ENCODE measurements at places on chromosomes 13 and 19.
A peak's percentile ranks its signal among the peaks of the same experiment; 100 is the strongest.

DNA sequence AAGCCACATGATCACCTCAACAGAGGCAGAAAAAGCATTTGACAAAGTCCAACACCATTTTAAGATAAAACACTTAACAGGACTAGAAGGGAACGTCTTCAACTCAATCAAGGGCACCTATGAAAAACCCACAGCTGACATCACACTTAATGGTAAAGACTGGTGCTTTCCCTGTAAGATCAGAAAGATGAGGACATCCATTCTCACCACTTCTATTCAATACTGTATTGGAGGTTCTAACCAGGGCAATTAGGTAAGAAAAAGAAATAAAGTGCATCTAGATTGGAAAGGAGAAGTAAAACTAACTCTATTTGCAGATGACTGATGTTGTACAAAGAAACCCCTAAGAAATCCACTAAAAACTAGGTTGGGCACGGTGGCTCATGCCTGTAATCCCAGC, 11.2 kb upstream of the AKAP8 start:
- no peak for DNase-seq

DNA sequence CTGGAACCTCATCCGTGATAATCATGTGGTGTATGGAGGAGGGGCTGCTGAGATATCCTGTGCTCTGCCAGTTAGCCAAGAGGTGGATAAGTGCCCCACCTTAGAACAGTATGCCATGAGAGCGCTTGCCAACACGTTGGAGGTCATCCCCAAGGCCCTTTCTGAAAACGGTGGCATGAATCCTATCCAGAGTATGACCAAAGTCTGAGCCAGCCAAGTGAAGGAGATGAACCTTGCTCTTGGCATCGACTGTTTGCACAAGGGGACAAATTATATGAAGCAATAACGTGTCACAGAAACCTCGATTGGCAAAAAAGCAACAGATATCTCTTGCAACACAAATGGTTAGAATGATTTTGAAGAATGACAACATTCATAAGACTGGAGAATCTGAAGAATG, 251.2 kb upstream of the OBI1 start:
- DNase-seq = no peak

- no peak for DNase-seq
These were observed 11.5 kb downstream of the CEACAM1 start for GRCh38 chr19:42516771-42517170.

DNA sequence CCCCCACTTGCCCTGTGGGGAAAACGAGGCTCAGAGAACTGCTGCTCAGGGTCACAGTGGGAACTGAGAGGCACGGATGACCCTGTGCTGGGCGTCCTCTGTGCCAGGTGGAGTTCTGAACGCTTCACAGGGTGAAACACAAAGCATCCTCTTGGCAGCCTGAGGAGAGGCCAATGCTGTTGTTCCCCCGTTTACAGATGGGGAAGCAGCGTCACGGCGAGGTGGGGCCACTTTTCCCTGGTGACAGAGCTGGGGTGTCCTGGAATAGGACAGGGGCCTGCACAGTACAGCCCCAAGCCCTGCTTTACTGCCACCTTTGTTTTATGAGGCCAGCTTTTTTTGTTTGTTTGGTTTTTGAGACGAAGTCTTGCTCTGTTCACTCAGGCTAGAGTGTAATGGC, 22.1 kb downstream of the DHX34 start:
- no peak for DNase-seq

DNA sequence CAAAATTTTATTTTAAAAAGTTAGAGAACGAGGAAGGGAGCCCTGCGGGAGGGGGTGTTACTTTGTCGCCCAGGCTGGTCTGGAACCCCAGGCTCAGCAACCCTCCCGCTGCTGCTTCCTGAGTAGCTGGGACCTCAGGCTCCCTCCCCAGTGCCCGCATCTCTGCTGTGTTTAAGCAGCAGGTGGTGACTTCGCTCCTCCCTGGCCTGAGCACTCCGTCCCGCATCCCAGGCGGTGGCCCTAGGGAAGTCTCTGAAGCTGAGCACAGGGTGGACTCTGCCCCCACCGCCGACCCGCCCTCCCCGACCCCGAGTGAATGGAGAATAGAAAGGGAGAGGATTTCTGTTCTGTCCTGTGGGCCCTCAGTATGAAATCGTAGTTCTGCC, 30.5 kb downstream of the ZNF701 start:
- no peak for DNase-seq

- no peak for DNase-seq
These were observed 55.7 kb downstream of the MAP4K1 start for GRCh38 chr19:38562096-38562495.

DNA sequence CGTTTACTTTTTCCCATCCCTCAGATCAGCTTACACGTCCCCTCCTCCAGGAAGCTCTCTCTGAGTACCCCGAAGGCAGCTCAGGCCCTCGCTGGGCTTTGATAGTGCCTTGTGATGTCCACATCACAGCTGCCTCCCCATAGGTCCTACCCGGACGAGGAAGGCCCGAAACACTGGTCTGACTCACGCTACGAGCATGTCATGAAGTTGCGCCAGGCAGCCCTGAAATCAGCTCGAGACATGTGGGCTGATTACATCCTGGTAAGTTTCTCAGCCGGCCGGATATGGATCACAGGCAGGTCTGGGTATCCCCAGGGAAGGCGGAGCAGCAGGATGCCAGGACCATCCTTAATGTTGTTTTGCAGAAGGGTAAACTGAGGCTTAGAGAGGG, 4.8 kb downstream of the COLGALT1 start:
- DNase-seq = no peak

GRCh38 chr13:46668931-46669525, 116.1 kb downstream of the LRCH1 start:
- DNase-seq = no peak

- DNase-seq = peak; percentile 36
These were observed 237.6 kb downstream of the LACC1 start for GRCh38 chr13:44117351-44117750.

DNA sequence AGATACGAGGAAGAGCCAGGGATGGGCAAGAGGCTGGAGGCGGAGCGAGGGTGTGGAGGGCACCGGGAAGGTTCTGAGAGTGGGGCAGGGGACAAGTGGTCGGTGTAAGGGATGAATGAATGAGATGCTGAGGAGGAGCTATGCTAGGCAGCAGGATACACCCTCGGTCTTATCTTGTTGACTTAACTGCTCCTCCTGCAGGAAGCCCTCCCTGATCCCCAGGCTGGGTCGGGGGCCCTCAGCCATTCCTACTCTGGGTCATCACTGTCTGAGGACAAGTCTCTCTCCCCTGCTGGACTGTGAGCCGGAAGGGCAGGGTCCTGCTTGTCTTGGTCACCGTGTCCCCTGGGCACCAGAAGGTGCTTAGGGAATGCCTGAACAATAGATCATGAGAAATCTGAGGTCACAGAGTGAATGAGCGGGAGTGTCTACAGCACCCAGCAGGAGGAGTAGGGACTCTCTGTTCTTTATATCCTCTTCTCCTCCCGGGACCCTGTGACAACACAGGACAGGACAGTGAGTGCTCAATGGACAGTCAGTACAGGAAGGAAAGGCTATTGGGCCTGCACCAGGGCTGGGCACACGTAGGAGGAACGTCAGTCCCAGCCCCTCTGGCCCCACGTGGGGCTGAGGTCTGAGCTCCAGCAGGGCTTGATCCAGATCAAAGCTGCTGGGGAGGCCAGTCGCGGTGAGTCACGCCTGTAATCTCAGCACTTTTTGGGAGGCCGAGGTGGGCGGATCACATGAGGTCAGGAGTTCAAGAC, 6.5 kb downstream of the NKPD1 start:
- peak; percentile 70 for DNase-seq

Data from umbilical cord (tissue), 2 donors.